ENCODE measurements at places on chromosomes 7 and 10.

GRCh38 chr10:27625452-27626211, 120.0 kb downstream of the MKX start:
- DNase-seq: no peak

DNA sequence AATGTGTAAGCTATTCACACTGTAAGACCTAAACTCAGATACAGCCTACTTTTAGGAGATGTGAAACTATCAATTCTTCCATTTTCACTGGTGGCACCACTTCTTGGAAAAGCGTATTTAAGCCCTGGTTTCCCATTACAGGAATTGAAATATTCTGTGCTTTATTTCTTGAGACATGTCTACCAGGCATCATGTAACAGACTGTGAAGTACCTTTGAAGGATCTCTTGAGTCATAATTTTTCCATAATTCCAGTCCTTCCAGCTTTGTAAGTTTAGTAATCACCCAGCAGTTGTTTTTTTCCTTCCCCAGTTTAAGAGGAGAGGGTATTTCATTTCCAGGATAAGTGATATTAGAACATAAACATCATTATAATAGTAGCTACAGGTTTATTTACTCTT, 186.0 kb upstream of the PRPS1L1 start:
- DNase-seq: no peak

DNA sequence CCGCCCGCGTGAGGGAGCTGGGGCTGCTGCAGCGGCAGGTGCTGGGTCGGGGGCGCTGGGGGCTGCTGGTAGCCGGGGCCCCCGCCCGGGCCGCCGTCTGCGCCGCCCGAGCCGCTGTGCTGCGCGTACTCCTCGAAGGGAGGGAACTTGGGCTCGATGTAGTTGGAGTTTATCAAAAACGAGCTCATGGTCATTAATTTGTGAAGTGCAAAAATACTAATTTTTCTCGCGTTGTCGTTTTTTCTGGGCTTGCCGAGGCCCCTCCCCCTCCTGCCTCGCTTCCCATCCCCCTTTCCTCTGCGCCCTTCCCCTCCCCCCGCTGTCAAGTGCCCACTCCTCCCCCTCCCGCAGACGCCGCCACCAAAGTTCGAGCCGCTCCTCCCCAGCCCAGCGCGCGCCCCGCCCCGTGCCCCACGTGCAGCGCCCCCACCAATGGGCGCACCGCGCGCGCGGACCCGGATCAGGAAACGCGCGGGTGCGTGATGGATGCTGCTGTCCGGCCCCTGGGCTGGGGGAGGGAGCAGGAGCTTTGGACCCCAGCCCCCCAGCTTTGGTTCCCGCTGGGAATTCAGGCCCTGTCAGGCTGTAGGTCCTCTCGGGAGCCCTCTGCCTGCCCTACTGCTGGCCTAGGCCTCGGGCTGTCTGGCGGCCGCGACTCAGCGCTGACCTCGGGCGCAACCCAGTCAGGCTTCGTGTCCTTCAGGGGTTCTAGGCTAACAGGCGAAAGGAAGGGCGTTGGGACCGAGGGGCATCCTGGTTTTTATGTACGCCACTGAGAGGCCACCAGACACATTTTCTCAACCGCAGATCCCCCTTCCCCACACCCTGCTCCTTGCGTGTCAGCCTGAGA, at the start of gene HOXA4:
Gene HOXA4, minus strand, starts transcription at position 218 of the 850 bp plus-strand sequence. Its CDS starts 24 bp downstream, at position 194.
- DNase-seq: no peak

GRCh38 chr10:123606955-123607354, 59.2 kb upstream of the GPR26 start:
- DNase-seq: no peak
